Activated T-cell treated with anti-CD3 and anti-CD28 coated beads, Interleukin-2, amount 50 U/mL, for 72 hours (primary cell): ENCODE measurements at places on chromosomes 5 and 9. TPM values are rescaled to one million over a fixed set of nuclear protein-coding genes. Genes with fewer than 3 reads are reported as not detected.

The NNT gene
- 121 TPM for total RNA-seq

The PCDHGA3 gene
- 0.12 TPM for total RNA-seq

The RETREG1 gene
- 30.2 TPM for total RNA-seq

The NOXA1 gene
- 1.4 TPM for total RNA-seq

The SLC9A3 gene
- total RNA-seq = 1.8 TPM
